ENCODE measurements at places on chromosomes 16 and 17.

GRCh38 chr17:51711581-51711980, 446.9 kb downstream of the CA10 start:
- DNase-seq = no peak

DNA sequence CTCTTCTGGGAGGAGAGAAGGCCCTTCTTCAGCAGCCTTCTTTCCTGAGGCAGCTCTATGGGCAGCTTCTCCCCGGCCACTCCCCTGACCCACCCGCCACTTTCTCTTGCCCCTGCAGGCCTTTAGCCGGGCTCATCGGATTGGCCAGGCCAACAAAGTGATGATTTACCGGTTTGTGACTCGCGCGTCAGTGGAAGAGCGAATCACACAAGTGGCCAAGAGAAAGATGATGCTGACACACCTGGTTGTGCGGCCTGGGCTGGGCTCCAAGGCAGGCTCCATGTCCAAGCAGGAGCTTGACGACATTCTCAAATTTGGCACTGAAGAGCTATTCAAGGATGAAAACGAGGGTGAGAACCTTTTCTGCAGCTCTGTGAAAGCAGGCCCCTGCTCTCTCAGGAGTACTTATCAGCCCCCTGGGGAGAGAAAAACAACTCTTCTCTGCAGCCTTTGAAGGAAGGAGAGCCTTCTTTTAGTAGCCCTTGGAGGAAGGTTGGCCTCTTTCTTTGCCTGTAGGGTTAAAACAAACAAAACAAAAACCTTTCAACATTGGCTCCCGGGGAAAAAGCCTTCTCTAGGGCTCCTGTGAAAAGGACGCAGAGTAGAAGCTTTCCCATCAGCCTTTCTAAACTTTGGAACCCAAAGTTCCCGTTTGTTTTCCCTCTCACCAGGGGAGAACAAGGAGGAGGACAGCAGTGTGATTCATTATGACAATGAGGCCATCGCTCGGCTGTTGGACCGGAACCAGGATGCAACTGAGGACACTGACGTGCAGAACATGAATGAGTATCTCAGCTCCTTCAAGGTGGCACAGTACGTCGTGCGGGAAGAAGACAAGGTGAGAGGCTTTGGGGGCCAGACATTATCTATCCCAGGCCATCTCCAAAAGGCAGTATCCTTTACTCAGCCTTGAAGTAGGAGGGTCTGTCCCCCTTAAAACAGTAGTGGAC, 12.7 kb downstream of the RNF227 start:
- no peak for DNase-seq

GRCh38 chr16:53805113-53805512, 101.2 kb downstream of the FTO start:
- DNase-seq = no peak

- no peak for DNase-seq
These were observed 232.4 kb downstream of the CBLN1 start for GRCh38 chr16:49049191-49049590.

GRCh38 chr17:56740481-56740880, 93.2 kb downstream of the C17orf67 start:
- DNase-seq = no peak

DNA sequence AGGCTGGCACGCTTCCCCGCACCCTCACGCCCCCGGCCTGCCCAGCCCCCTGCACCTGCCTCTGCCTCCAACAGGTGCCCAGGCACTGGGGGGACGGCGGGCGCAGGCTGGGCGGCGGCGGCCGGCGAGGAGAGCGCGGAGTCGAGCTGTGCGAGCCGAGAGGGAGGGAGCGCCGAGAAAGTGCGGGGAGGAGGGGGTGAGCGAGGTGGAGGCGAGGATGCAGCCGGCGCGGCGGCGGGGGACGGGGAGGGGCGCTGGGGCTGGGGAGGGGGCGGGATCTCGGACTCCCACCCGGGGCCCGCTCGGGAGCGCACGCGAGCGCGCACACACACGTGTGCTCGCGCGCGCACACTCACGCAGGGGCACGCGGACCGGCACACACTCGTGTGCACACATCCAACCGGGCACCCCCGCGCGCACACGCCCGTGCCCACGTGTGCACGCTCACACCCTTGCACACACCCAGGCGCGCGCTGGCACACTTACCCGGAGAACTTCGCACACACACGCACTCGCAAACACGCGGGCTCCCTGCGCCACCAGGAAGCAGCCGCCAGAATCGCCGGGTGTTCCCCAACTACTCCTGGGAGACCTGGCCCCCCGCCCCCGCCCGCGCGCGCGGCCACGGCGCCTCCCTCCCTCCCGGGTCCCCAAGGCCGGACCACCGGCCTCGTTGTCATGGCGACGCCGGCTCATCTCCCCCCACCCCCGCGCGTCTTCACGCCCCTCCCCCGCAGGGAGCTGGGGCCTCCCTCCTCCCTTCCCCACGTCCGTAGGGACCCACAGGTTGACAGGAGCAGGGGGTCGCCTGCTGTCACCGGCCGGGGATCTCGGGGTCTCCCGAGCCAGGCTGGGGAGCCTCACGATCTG, at the start of gene DOC2A:
TSS of gene DOC2A (minus strand) at position 184 of the 870 bp plus-strand sequence. CDS start 805 bp downstream, outside the sequence.
- DNase-seq = no peak

- no peak for DNase-seq
These were observed 7.3 kb downstream of the KIF18B start for GRCh38 chr17:44940317-44940716.

DNA sequence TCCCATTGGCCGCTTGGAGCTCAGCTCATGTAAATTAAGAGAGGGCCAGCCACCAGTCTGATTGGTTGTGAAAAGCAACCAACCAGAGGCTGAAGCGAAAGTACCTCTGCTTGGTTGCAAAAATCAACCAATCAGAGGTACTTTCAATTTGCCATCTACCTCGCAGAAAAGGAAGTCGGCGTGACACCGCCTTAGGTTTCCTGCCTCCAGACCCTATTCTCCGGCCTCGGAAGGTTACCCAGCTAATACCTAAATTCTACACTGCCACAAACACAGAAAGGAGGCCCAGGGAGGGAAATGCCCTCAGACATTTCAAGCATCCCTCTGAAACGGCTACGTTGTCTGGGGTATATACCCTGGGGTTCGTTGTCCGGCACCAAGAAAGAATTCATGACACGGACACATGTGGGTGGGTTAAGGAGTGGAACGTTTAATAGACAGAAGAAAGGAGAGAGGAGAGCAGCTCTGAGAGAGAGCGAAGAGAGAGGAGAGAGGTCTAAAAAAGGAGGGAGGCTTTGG, 481.3 kb downstream of the TMEM114 start:
- DNase-seq = no peak

GRCh38 chr17:37137070-37137610, 188.4 kb downstream of the AATF start:
- no peak for DNase-seq

GRCh38 chr17:6574687-6575595, 18.6 kb upstream of the PITPNM3 start:
- DNase-seq = no peak

DNA sequence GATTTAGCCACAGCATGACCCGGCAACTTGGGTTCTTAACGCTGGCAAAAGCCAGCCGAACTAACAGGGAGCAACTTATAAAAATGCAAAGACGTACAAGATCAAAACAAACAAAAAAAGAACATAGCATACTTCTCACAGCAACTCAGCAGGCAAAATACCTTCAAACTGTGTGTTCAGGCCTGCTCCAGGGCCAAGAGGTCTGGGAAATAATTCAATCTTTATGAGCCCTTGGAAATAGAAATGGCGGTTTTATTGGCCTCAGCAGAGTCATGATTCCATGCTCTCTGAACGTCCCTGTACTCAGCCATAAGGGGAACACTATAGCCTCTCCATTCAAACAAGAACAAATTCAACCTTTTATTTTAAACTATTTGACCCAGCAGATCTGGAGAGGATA, 101.3 kb upstream of the C17orf78 start:
- no peak for DNase-seq

DNA sequence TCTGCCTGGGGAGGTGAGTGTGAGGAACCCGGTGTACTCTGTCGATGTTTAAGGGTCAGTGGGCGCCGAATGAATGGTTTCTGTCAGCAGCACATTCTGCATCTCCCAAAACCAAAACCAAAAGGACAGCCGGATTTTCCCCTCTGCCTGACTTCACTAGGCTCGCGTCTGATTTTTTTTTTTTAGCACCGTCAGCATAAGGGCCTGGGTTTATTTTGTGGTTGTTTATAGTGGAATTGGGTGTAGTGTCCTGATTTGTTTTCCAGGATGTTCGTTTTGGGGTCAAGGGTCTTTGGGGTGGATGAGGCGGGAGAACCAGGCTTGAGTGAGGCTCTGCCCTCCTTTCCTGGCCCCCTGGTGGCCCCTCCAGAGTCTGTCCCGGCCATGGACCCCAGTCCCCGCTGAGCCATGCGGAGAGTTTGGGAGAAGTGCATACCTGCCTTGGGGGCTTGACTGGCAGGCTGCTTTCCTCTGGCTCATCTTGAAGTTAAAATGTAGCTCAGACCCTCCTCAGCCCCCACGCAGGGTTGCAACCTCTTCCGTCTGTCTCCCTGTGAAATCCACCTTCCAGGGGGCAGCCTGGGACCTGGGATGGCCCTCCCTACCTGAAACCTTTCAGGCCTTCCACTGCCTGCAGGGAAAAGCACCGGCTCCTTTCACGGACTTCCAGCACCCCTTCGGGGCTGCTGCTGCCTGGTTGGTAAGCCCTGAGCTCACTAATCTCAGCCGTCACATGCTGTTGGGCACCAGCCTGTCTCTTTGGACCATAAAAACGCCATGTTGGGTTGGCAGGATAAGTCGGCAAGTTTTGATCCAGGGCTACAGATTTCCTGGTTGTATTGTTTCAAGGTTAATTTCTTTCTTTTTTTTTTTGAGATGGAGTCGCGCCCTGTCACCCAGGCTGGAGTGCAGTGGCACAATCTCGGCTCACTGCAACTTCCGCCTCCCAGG, 60.2 kb downstream of the JPH3 start:
- no peak for DNase-seq

- no peak for DNase-seq
These were observed 253.0 kb downstream of the FOXL1 start for GRCh38 chr16:86831366-86831765.

DNA sequence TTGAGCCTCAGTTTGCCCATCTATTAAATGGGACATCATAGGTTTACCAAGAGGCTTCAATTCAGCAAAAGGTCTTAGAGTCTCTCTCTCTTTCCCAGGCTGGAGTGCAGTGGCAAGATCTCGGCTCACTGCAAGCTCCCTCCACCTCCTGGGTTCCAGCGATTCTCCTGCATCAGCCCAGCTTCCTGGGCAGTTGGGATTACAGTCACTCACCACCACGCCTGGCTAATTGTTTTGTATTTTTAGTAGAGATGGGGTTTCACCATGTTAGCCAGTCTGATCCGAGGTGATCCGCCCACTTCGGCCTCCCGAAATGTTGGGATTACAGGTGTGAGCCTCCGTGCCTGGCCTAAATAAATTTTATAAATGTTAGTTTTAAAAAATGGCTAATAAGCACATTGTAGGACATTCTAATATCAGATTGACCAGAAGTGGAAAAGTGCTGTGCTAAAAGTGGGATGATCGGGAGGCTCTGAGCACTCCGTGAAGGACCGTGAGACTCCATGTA, 1.0 kb upstream of the NLRP1 start:
- no peak for DNase-seq

GRCh38 chr16:73002866-73003265, 45.1 kb downstream of the ZFHX3 start:
- DNase-seq = no peak

DNA sequence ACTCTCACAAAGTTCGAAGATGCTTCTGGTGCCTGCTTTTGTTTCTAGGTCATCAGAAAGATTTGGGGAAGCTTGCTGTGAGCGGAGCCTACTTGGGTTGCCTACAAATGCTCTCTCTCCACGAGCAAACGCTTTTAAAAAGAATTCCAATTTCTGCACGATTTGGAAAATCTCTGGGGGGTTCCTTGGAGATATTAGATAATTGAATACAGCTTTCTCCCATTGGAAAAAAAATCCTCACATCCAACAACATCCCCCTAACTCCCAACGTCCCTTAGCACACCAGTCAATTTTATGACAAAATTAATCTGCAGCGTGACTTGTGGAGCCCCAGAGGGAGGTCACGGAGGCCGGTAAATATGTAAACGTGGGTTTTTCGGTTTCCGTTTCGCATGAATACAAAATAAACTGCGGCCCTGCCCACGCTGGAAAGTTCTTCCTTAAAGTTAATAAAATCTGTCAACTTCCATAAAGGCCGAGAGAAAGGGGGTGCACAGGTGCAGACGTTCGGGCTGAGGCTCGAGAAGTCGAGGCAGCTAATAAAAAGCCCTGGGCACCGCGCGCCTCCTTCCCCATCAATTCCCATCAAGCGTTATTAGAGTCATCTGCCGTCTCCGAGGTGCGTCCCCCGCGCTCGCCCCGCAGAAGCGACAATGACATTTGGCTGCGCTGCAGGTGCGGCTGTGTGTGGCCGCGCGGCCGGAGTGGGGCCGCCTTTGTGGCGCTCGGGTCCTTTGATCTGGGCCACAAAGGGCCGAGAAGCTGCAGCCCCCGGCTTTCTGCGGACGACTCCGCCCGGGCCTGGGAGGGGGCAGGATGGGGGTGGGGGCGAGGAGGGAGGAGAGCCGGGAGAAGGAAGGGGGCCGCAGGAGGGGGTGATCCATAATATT, 37.6 kb downstream of the SALL1 start:
- no peak for DNase-seq

- no peak for DNase-seq
These were observed 60.8 kb upstream of the TANC2 start for GRCh38 chr17:62905233-62905632.

DNA sequence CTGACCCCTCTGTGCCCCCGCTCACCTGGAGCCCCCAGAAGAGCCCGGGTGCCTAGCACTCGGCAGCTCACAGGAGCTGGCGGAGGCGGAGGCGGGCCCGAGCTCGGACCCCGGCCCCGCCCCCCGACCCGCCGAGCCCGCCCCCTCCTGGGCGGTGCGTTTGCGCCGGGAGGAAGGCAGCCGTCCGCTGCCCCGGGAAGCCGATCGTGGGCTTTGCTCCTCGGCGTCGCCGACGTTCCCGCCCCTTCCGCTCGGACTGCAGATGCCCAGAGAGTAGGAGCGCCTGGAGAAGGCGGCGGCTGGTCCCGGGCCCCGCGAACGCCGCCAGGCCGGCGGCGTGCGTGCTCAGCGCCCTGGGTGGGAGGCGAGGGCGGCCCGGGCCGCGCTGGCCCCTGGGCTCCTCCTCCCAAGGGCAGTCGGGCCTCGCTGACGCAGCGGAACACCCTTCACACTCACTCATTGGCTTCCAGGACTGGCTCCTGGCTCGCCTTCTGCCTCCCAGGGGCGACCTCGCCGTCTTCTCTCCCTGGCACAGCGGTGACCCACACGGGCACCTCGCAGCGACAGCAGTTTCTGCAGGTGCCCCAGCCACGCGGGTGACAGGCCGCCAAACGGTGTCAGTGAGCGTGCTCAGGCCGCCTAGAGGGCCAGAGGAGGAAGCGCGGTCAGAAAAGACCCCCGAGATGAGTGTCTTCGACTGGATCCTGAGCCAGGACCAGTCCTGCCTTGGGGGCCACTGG, at the start of gene PLSCR3:
TSS of gene PLSCR3 (minus strand) at position 74 of the 740 bp plus-strand sequence. CDS start 415 bp downstream, outside the sequence.
- peak; percentile 70 for DNase-seq

- DNase-seq = no peak
These were observed 22.0 kb downstream of the SALL1 start for GRCh38 chr16:51129105-51129504.
